ENCODE measurements at places on chromosomes 2 and 18.

- DNase-seq = no peak
These were observed 24.6 kb downstream of the ITGB6 start for GRCh38 chr2:160175169-160176134.

DNA sequence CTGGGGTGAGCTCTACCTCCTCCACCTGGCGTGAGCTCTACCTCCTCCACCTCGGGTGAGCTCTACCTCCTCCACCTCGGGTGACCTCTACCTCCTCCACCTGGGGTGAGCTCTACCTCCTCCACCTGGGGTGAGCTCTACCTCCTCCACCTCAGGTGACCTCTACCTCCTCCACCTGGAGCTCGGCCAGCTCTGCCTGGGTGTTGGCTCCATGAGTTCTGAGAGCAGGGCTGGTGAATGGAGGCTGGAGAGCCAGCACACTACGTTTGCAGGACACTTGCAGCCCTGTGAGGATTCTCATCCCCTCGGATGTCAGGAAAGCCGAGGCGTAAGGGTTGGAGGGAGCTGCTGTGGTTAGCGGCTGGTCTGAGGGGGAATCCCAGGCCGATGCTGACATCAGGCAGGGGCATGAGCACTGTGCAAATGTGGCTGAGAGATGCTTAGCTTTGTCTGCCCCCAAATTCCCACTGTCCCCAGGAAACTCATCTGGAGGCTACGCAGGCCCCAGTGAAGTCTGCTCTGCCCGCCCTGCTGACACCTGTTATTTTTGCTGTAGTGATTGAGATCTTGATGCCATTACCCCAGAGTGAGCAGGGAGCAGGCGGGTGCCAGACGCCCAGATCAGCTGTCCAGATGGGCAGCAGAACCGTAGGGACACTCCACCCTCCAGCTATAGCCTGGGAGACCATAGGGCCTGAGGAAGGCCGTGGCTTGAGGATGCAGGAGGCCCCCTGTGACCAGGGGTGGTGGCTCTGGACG is 3.3 kb downstream of the CROCC2 start:
- DNase-seq = no peak

DNA sequence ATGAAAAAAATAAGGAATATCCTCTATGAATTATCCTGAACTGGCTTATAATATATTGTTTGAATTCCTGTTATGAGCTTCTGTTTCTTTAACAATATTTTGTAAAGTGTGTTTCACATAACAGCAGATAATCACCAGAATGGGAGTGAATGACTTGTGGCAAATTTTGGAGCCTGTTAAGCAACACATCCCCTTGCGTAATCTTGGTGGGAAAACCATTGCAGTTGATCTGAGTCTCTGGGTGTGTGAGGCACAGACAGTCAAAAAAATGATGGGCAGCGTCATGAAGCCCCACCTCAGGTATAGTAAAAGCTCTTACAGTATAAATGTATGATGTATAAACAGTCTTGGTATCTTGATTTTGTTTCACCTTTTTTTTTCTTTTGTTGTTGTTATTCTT is 5.9 kb downstream of the GEN1 start:
- DNase-seq = no peak

- no peak for DNase-seq
These were observed 628.7 kb upstream of the LINC00305 start for GRCh38 chr18:64777556-64777955.

DNA sequence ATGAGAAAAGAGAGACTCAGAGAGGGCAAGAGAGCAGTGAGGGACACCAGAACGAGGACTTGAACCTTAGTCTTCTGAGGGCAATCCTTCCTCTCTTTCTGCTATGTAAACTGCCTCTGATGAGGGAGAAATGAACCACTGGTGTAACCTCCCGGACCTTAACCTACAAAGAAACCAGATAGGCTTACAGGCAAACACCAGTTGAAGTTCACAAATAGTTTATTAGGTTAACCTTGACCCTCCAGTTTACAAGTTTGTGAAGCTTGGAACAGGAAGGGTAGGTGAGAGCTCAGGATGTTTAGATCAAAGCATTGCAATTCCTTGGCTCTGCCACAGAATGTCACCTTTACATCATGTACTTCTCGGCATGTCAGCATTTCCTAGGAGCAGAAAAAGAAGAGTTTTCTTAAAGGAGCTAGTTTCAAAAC is 486.4 kb upstream of the SPRED2 start:
- DNase-seq = no peak

DNA sequence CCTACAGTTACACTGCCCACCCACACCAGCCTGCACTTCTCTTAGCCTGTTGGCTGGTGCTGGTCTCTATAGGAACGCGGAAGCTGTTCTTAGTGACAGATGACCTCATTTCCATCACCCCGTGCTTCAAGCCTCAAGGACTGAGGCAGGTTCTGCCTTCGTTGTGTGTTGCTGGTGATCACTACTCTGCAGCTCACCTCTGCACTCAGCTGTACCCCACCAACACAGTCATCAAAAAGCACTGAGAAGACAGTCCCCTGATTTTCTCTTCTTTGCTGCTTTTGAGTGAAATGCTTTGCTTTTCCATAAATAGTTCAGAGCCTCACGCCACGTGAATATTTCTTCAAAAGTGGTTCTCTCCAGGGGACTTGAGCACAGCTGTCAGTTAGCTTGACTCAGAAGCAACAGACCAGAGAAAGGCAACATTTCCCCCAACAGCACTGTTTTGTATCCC is 225.7 kb upstream of the CCDC150 start:
- DNase-seq = no peak

GRCh38 chr2:222689322-222689721 is 17.9 kb downstream of the MOGAT1 start:
- no peak for DNase-seq

DNA sequence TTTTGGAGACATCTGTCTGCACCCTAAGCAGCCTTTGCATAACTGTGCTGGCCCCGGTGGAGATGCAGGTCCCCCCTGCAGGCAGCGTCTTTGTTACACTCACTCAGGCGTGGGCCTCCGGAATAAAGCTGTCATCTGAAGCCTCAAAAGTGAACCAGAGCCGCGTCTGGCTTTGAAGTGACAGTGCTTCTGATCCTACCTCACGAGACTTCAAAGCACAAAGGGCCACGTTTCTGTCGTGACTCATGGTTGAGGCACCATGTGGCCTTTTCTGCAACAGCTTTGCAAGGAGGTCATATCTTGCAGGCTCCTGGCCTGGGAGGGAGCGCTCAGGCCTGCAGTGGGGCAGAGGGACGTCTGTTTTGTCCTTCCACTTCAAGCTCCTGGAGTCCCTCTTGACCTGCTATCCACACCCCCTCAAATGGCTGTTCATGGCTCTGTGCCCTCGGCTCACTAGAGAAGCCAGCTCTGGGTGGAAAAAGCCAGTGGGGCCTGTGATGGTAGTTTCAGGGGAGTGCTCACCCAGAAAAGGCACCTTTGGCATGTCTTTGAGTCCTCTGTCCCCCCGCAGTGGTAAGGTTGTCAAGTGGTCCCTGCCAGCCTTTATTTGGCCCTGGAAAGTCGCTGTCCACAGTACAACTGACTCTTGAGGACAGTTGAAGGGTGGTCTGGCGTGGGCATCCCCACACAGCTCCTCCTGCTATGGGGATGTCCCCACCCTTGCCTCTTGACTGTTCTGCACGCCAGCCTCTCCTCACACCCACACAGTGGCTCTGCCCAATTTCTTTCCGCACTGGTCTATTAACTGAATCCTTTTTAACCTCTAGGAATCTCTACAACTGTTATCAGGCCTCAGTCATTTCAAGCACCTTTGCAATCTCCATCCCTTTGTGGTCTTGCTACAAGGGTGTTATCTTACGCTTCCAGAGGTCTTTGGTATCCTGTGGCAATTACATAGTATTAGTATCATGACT is 19.3 kb downstream of the GPR55 start:
- peak; percentile 82 for DNase-seq

DNA sequence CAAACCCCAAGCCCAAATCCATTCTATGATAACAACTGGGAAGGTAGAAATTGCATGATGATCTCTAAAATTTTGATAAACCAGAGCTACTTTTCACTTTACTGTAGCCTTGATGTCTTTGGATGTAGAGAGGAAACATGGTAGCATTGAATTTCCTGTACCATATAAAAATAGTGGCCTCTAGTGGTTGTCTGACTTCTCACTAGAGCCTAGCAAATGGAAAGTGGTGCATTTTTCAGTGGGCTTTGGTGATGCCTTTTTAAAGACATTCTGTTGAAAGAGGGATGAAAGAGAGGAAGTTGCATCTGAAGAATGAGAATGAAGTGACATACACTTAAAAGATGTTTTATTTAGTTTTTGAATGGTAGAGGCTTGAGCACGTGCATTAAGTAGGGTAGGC is 662.2 kb downstream of the XIRP2 start:
- DNase-seq = no peak

DNA sequence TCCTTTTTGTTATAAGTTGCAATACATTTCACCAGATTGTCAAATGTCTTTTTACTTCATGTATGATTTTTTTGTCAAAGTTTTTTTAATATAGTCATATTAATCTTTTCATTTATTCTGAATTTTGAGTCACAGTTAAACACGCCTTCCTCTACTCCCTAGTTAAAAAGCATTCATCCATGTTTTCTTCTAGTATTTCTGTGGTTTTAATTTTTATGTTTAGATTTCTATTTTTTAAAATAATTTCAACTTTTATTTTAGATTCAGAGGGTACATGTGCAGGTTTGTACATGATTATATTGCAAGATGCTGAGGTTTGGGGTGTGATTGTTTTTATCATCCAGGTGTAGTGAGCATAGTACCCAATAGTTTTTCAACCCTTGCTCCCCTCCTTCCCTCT is 146.7 kb upstream of the MYO3B start:
- no peak for DNase-seq

GRCh38 chr2:168062054-168062453 is 185.3 kb downstream of the STK39 start:
- DNase-seq = no peak

GRCh38 chr2:226618875-226619605 is 180.6 kb downstream of the IRS1 start:
- no peak for DNase-seq

GRCh38 chr2:164843346-164843911 is 1.8 kb upstream of the COBLL1 start:
- no peak for DNase-seq

- DNase-seq = no peak
These were observed 370 bp downstream of the KLHL29 start for GRCh38 chr2:23385351-23385747.

DNA sequence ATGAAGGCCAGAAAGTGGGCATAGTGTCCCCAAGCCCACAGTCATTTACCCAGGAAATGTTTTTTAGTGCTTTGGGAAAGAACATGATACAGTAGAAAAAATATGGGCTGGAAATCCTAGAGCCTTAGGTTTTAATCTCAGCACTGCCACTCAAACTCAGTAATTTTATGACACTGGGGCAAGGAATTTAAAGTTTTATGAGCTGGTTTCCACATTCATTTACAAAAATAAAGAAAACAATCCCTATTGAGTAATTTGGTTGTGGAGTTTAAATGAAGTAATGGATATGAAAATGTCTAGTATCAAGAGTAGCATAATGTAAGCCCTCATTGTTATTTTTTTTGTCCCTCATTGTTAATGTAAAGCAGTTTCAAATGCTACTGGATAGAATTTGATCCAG is 51.5 kb upstream of the FRZB start:
- no peak for DNase-seq

- no peak for DNase-seq
These were observed 160.1 kb downstream of the GFPT1 start for GRCh38 chr2:69226903-69227302.

DNA sequence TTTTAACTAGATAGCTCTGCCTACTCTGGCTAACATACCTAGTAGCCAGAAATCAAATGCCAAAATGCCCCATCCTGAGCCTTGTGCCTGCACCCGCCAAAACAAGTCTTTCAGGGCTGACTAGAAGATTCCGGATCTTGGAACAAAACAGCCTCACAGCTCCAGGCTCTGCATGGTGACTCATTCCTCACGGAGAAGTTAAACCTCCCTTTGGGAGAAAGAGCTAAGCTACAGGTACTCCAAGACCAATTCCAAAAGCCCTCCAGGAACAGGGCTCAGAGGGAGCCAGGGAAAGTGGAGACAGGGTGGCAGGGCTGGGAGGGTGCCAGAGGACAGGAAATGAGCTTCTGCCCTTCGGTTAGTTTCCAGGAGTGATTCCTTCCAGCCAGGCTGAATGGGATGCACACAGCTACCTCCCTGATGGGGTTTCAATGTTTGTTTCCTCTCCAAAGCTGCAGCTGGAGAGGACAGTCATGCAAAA is 295.6 kb downstream of the TNS1 start:
- no peak for DNase-seq

- DNase-seq = no peak
These were observed 278.9 kb downstream of the GBX2 start for GRCh38 chr2:235889302-235889630.

DNA sequence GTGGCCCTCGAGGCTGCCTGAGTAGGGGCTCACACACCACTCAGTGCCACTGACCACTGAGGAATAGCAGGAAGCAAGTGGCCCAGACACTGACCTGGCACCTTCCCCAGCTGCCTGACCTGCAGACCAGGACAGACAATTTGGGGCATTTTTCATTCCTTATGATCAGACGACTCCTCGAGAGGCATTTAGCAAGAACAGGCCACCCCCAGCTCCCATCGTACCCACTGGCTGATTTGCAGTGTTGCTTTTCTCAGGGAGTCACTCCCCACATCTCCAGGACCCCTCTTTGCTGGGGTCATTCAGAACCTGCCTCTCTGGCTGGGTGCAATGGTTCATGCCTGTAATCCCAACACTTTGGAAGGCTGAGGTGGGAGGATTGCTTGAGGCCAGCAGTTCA is 185.7 kb downstream of the HAUS1 start:
- no peak for DNase-seq

DNA sequence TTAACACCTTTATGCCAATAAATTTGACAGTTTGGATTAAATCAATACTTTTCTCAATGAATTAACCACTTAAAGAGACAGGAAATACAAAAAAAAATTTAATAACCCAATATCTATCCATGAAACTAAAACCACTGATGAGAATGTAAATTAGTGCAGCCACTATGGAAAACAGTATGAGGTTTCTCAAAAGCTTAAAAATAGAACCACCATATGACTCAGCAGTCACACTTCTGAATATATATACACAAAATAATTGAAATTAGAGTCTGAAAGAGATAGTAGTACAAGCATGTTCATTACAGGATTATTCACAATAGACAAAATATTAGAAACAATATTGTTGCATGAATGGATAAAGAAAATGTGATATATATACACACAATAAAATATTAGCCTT is 382.1 kb upstream of the SETBP1 start:
- no peak for DNase-seq

DNA sequence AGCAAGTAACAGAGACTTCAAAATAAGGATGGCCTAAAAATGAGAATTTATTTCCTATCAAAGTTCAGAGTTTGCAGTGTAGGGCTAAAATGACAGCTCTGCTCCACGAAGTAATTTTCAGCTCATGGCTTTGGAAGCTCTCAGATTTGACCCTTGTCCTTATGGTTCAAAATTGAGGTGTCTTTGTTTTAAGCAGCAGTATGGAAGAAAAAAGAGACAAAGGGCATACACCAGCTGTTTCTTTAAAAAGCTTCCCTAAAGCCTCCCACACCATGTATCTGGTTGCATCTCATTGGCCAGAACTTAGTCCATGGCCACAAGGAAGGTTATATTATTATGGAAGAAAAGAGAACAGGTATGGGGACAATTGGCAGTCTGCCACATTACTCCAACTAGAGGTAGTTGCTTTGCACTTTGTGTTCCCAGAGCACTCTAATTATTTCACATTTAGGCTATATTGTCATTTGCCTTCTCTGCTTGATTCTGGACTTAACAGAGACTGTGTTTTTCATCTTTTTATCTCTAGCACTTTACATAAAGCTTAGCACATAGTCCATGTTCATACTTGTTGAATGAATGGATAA is 180.4 kb downstream of the MCFD2 start:
- no peak for DNase-seq

Data from CD4-positive, alpha-beta T cell (primary cell).